ENCODE measurements at places on chromosomes 7 and 10.

DNA sequence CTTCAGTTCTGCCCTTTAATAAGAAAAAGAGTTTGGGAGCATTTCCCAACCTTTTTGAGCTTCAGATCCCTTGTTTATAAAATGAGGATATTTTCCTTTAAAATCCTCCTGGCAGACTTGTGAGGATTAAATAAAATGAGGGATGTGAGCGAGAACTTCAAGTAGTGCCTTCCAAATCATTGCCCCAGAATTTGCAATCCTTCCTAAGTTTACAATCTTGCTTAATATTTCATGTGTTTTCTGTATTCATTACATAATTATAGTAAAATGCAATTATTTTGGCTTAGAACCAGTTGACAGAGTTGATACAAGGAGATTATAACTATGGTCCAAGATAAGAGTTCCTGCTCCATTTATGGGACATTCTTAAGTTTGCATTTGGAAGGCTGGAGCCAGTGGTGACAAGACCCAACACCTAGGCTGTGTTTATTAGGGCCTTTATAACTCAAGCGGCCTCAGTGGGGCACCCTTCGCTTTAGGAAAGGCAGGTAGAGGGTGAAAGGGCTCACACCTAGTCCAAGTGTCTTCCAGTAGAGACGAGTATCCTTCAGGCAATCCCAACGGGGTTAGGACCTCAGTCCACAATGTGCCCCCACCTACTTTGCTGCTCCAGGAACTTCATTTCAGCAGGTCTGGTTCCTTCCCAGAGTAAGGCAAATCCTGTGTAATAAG, 317.5 kb downstream of the WDR11 start:
- no peak for DNase-seq

DNA sequence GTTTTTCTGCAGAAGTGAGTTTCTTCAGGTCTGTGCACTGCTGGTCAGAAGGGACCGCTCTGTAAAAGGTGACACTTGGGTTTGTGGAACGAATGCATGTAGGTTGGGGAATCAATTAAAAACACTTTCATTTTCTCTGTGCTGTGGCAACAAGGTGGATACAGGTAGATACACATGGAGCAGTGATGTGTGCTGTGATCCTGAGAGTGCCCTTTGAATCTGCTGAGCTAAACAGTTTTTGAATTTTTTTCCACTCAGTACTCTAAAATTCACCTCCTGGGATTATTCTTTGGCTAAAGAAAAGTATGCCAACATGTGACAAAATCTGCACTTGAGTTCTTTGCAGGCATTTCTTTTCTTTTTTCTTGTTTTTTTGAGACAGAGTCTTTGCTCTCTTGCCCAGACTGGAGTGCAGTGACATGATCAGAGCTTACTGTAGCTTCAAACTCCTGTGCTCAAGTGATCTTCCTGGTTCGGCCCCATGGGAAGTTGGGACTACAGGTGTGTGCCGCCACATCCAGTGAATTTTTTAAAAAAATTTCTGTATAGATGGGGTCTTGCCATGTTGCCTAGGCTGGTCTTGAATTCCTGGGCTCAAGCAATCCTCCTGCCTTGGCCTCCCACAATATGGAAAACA, 338.9 kb downstream of the EXOC4 start:
- DNase-seq = no peak

DNA sequence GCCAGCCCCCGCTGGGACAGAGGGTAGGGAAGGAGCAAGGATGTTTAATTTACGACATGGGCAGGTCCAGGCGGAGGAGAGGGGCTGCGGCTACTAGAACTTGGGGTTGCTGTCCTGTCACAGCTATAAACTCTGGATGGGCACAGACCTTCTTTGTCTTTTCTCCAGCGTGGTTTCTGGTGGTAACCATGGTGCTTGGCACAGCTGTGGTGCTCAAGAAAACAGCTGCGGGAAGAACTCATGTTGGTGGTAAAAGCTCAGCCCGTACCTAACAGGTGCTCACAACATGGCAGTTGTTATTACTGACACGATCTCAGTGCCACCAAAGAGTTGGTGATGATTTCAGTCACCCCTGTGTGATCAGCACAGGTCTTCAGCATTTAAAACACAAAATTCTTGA, 13.8 kb downstream of the BAIAP2L1 start:
- DNase-seq = no peak

DNA sequence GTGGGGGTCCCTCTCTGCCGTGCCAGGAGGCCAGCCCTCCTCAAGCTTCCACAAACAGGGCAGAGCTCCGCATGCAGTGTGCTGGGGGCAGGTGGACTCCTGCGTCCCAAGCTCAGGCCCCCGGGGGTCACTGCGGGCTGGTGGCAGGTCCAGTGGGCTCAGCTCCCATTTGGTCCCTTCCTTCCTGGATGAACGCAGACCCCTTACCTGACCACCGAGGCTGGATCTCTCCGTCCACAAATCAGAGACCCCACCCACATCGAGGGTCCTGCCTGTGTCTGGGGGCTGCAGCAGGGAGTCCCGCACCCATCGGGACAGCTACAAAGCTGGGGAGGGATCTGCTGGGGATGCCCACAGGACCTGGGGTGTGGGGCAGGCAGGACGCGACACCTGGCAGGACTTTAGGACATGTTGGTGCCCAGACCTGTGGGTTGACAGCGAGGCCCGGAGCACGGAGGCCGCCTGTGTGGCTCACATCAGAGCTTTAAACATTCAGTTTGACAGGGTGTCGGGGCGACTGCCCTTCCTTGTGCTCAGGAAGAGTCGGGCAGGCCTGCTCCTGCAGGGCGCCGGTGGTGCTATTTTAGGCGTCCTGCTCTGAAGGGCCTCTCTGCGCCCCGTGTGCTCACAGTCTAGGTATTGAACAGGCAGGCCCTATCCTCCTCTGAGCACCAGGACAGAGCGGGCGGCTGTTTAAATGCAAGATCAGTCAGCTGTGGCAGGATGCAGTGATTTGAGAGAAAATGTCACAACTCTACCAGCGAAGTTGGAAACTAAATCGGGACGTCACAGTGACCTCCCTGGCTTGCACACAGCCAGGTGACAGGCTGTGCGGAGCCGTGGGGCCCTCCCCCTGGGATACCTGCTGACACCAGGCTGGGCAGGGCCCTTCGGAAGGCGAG, 15.9 kb upstream of the CFAP46 start:
- no peak for DNase-seq

DNA sequence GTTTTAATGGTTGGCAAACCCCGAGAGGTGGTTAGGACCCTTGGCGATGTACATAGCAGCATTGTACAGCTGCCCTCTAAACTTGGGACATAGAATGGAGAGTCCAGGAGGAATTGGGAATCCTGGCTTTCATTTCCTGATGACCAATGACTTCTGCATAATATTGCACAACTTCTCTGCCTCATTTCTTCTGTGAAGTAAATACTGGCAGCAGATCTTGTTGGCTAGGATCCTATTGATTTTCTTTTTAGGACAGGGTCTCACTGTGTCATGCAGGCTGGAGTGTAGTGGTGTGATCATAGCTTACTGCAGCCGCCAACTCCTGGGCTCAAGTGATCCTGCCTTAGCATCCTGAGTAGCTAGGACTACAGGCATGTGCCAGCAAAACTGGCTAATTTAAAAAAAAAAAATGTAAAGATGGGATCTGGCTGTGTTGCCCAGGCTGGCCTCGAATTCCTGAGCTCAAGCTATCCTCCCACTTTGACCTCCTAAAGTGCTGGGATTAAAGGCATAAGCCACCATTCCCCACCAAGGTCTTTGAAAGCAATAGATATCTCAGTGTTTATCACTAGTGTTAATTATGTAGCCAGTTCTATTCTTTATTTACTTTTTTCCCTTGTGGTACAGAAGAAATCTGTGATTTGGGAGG, 58.1 kb downstream of the PODXL start:
- DNase-seq = no peak

DNA sequence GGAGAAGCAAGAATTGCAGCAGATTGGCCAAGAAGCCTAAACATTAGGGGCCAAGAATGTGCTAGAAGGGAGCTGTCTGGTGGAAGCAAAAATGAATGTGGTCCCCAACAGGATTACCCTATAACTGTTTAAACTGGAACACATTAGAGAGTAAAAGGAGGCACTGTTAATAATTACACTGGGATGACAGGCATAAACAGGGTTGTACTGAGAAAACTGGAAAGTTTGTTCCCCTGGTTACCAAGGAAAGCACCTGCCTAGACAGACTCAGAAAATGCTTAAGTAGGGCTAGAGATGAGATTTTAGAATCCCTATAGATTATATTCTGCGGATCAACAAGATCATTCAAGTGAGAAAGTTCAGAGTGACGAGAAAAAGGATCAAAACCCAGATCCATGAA, 100.8 kb downstream of the CTTNBP2 start:
- no peak for DNase-seq

DNA sequence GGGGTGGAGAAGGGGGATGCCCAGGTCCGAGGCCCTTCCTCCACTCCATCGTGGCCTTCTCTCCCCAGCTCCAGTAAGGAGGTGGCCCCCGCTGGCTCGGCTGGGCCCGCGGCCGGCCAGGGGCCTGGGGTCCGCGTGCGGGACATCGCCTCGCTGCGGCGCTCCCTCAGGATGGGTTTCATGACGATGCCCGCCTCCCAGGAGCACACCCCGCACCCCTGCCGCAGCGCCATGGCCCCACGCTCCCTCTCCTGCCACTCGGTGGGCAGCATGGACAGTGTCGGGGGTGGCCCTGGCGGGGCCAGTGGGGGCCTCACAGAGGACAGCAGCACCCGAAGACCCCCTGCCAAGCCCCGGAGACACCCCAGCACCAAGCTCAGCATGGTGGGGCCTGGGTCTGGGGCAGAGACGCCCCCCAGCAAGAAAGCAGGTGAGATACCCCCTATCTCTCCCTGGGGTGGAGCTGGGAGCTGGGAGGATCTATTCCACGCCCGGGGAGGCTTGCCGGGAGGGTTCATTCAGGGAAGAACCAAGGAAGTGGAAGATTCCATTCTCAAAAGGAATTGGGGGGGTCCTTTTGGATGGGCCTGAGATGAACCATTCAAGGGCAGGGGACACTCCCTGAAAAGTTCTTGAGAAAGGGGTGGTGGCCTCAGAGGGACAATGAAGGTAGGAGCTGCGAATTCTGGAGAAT, 3.2 kb downstream of the NYAP1 start:
- peak; percentile 47 for DNase-seq

- DNase-seq = no peak
These were observed 22.0 kb downstream of the IMMP2L start for GRCh38 chr7:111540199-111540815.

DNA sequence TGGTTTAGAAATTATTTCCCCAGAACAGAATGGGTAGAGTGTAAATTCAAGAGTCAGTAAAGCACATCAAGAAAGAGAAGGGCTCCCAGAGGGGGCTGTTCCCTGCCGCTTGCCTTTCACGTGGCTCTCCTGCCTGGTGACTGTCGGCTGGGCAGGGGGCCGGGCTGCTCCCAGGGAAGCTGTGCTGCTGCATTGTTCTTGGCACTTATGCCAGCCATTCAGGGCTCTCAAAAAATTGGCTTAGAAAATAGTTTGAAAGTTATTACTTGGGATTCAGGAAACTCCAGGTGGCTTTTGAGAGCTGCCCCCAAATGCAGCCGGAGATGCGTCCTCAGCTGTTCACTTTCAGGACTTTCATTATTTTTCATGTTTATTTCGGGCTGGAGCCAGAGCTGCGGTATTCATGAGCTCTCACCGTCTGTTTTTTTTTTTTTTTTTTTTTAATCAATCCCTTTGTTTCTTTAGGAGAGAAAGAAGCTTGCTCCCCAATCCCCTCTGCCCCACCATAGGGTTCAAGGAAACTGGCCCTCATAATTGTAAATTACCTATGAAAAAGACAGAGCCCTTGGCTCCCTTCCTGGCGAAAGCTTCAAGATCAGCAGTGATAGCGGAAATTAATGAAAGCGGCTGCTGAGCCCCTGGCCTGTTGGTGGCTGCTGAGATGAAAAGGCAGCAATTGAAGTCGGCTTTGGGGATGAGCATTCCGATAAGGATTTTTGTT, 94.1 kb downstream of the SORCS3 start:
- DNase-seq = no peak

- no peak for DNase-seq
These were observed 58.3 kb downstream of the ZNF518A start for GRCh38 chr10:96188421-96188820.

DNA sequence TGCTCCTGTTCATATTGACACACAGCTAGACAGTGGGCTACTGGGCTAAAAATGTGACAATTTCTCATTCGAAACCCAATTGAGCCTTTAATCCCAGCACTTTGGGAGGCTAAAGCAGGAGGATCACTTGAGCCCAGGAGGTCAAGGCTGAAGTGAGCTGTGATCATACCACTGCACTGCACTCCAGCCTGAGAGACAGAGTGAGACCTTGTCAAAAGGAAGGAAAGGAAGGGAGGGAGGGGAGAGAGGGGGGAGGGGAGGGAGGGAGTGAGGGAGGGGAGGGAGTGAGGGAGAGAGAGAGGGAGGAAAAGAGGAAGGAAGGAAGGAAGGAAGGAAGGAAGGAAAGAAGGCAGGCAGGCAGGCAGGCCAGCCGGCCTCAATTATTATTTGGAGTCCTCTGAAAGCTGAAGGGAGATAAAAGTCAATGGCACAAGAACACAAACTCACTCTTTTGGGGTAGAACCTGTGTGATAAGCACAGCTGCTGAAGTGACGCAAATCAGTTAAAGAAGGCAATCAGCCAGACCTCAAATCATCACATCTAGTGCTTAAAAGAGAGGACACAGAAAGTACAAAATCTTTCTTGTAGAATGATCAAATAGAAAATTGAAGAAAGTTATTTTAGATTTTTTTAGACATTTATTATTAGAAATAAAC, 98.1 kb downstream of the CCDC71L start:
- no peak for DNase-seq

- DNase-seq = peak; percentile 85
These were observed 80.8 kb upstream of the COL1A2 start for GRCh38 chr7:94313926-94314325.

DNA sequence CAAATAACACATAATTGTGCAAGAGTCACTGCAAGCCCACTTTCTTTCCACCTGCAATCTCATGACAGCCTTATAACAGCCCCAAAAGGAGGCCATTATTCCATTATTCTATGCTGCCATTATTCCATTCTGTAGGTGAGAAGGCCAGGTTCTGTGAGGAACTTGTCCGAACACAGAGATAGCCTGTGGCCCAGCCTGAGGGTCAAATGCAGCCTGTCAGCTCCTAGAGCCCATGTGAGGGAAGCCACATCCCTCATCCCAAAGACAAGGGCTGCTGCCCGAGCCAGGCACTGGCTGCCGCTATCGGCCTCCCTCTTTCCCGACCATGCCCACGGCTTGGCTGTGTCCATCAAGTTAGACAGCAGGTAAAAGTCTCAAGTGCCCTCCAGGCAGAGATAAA, 24.1 kb upstream of the C10orf71 start:
- no peak for DNase-seq

- DNase-seq = peak; percentile 63
These were observed 38.1 kb upstream of the XPNPEP1 start for GRCh38 chr10:109961174-109962001.

GRCh38 chr7:42407833-42408232, 170.8 kb upstream of the GLI3 start:
- no peak for DNase-seq

GRCh38 chr7:112779667-112780066, 10.5 kb downstream of the TMEM168 start:
- DNase-seq = no peak

- DNase-seq = peak; percentile 17
These were observed 35.3 kb downstream of the VSTM4 start for GRCh38 chr10:49080071-49080470.

- no peak for DNase-seq
These were observed 246.9 kb downstream of the AGMO start for GRCh38 chr7:15314922-15315321.

Measured in fibroblast of skin of abdomen (primary cell).